Muscle of arm (tissue), 14 donors: ENCODE measurements at places on chromosomes 2 and 18. TPM values are rescaled to one million over a fixed set of nuclear protein-coding genes. Genes with fewer than 3 reads are reported as not detected.

GRCh38 chr2:162475661-162476060 lies 131.7 kb downstream of the GCA start:
- peak; percentile 4 for DNase-seq

- no peak for DNase-seq
These were observed 146.1 kb upstream of the SATB2 start for GRCh38 chr2:199603721-199604291.

Gene TYW5
- 9.3 TPM for polyA plus RNA-seq

DNA sequence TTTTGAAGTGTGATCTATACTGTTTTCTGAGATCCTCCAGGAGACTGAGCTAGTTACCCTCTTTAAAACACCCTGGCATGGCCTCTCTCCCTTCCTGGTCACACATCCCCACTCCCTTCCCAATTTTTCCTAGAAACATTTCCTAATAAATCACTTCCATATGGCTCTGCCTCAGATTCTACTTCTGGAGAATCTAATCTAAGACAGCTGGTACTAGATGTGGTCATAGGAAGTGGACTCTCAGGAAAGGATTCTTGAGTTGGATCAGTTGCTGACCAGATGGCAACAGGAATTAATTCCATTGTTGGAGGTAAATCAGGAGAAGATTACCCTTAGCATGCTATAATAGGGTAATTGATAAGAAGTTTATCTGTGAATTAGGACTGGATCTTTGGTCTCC lies 310.5 kb downstream of the SATB2 start:
- DNase-seq: no peak

GRCh38 chr2:20728114-20728758 lies 61.3 kb downstream of the GDF7 start:
- no peak for DNase-seq

Gene OR6B2
- polyA plus RNA-seq: not detected

- no peak for DNase-seq
These were observed 20.3 kb downstream of the MYO1B start for GRCh38 chr2:191265311-191266170.

Gene RESP18
- not detected for polyA plus RNA-seq

- DNase-seq: no peak
These were observed 64.5 kb upstream of the NPAS2 start for GRCh38 chr2:100755441-100755840.

DNA sequence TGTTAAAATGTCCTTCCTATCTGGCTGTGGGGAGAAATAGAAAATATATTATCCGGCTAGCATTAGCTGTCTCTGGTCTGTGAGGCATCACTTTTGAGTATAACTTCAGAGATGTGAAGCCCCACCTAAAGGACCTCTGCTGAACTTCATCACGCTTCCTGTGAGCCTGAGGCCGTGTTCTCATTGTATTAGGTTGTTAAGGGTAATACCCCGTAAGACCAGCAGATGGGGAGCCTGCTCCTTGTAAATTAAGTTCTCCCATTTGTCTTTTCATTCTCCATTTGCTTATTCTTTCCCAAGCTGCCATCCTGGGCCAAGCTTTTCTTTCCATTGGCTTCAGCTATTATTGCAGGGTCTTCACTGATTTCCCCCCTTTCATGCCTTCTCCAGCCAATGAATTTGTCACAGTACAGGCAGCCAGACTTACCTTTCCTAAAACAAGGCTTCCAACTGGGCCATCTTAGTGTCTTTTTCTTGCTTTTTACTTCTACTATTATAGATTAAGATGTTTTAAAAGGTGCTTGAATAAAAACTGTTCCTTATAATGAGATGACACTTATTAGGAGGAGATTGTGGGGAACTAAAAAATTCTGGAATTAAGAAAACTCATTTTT lies 12.4 kb downstream of the NIF3L1 start:
- DNase-seq: peak; percentile 68

DNA sequence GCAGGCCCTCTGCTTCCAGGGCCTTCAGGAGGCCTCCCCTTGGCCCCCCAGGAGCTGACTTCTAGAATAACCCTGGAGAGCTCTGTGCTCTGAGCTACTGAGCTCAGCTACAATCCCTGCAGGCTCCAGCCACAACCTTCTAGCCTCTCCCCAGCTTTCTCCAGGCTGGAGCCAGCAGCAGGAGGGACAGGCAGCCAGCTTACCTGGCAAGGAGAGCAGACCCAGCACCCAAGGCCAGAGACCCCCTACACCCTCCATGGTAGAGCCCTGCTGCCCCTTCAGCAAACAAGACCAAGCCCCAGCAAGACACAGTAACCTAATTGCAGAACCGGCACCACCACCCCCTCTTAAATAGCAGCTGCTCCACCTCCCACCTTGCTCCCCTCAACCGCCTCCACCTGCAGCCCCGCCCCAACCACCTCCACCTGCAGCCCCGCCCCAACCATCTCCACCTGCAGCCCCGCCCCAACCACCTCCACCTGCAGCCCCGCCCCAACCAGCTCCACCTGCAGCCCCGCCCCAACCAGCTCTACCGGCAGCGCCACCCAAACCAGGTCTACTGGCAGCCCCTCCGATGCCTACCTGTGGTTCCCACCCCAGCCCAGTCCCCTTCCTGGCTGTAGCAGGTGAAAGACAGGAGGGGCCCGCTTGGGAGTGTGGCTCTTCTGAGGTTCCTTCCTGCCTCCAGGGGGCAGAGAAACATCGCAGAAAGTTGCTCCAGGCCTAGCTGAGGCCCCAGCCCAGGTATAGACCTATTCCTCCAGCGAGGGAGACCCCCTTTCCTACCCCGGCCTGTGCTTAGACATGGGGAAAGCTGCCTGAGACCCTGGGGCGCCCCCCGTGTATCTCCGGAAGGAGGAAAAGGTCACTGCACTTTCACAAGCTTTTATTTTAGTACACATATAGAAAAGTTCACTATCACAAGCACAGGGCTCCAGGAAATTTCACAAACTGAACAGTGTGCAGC lies at the start of gene ASTL:
TSS of gene ASTL (minus strand) at position 324 of the 967 bp plus-strand sequence. CDS start at position 258, 66 bp downstream.
- DNase-seq: no peak

Gene INPP5D
- 8.0 TPM for polyA plus RNA-seq

Gene SOWAHC
- 12.1 TPM for polyA plus RNA-seq

DNA sequence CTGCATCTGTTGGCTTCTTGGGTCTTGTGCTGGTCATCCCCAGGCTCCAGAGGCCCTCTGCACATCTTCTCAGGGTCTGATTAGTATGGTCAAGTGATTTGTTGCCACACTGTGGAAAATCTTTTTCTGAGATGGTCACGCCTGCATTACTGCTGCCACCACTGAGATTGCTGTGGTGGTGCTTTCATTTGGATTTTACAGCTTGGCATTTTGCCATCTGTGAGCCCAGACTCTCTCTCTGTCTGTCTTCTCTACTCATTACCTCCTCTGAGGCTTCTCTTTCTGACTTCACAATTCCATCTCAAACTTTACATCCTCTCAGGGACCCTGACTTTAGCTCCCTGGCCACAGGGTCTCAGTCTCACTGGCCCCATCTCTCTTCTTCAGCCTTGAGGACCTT lies 154.6 kb downstream of the LRRTM1 start:
- no peak for DNase-seq

- no peak for DNase-seq
These were observed 30.4 kb downstream of the INPP4A start for GRCh38 chr2:98474979-98475632.

- no peak for DNase-seq
These were observed 2183.6 kb upstream of the CELF4 start for GRCh38 chr18:39749154-39749553.

DNA sequence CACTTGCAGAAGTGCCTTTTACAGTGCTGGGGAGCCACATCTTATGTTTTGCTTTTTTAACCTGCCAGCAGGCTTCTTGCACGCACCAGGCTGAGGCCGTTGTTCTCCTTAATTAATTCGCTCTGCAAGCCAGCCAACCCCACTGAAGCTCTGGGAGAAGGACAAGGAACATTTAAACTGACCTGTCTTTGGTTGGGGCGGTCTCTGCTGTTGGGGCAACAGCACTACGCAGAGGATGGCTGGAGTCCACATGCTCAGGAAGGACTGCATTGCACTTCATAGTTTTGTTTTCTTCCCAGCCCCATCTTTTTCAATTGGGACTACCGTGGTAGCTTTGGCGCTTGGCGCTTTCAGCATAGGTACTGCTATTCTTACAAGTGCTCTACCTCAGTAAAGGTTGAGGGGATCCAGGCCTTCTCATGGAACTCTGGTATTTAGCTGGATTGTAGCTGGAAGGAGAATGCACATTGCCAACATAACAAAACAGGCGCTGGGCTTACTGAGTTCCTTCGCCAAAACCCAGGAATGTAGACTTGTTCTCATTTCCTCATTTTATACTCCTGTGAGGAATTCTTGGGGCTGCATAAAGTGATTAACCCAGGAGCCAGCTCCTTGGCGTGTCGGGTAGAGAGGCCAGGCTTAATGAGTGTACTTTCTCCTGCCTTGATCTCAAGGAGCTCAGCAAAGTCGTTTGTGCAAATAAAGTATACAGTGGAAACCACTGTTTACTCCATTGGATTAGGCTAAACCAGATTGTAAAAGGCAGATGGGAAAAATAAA lies 146.2 kb downstream of the PRKCE start:
- no peak for DNase-seq

- DNase-seq: no peak
These were observed 6.5 kb upstream of the AFF3 start for GRCh38 chr2:100148883-100149282.

GRCh38 chr2:198702796-198703195 lies 754.9 kb downstream of the SATB2 start:
- DNase-seq: no peak

DNA sequence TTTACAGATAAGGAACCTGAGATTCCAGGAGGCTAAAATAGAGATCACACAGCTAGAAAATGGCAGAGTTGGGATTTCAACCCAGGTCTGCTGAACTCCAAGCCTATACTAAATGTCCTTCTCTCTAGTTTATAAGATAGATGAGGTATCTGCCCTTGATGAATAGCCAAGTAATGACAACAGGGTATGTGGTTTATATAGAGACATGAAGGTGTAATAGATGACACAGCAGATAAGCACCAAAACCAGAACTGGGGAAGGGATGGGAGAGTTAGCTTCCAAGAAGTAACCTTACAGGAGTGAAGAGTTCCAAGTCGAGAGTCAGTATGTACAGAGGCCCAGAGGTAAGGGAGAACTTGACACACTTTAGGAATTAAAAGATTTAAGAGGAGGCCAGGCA lies 104.7 kb upstream of the UBXN4 start:
- no peak for DNase-seq

DNA sequence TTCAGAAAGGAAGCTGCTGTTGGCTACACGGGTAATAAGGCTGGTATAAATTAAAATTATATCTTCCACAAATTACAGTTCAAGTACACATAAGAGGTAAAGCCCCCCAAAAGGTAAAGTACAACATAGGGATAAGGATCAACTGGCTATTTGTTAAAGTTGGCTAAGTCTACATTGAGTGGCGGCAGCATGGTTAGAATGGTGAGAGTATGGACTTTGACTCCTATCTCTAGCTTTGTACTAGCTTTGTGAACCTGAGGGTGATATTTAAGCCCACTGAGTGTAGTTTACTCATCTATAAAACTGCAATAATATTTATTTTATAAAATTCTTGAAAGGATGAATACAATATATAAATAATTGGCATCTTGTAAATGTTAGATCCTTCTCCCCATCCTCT lies 542.8 kb downstream of the DSC3 start:
- no peak for DNase-seq

- no peak for DNase-seq
These were observed 83.8 kb upstream of the SNTG2 start for GRCh38 chr2:866887-867286.

DNA sequence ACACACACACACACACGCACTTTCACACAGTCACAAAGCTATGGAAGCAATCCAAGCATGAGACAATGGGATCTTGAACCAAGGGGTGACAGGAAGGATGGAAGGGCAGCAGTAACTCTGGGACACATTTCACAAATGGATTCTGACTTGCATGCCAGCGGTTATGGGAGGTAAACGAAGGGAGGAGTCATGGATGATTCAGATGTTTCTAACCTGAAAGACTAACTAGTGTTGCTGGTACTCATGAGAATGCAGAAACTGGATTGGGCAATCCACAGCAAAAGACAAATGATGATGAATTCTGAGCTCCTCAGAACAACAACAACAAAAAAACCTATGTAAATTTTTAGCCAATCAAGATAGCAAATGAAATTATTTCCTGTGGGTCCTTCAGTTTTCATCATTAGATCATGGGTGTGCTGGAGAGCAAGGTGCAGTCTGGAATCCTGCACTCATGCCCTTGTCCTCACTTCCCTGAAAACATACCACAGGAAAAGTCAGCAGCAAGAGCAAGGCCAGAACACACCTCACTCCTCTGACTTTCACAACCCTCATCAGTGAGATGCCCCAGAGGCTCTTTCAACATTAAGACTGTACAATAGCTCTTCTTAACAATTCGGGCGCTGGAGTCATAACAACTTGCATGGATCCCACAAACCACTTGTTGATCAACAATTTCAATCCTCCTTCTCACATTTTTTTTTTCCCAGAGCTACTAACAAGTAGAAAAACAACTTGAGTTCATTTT lies 32.6 kb downstream of the ABCA12 start:
- no peak for DNase-seq

Gene DSC2
- polyA plus RNA-seq: not detected

GRCh38 chr18:11668441-11669169 lies 20.5 kb upstream of the GNAL start:
- DNase-seq: no peak

GRCh38 chr2:167404627-167405284 lies 516.5 kb downstream of the XIRP2 start:
- DNase-seq: no peak

GRCh38 chr18:57819671-57820460 lies 16.8 kb upstream of the ATP8B1 start:
- no peak for DNase-seq

DNA sequence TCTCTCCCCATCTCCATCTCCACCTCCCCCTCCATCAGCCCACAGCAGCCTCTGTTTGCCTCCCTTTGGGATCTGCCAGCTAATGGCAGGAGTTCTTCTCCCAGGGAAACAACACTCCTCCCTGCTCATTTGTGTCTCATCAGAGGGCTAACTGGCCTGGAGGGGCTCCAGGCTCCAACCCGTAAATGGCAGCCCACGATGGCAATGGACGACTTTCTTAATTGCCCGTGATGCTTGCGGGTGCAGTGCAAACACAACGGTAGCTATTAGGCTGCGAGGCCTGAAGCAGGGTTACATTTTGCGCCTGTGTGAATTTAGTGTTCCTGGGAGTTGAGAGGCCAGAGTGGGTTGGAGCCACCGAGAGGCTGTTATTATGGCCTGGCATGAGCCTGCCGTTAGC lies 285.1 kb downstream of the TNS1 start:
- no peak for DNase-seq

GRCh38 chr2:156537141-156537540 lies 101.0 kb downstream of the GPD2 start:
- DNase-seq: no peak

- no peak for DNase-seq
These were observed 18.7 kb upstream of the SLC1A4 start for GRCh38 chr2:64970495-64970894.

- no peak for DNase-seq
These were observed 119.9 kb upstream of the CAB39 start for GRCh38 chr2:230592775-230593174.

Gene CTAGE1
- not detected for polyA plus RNA-seq

- DNase-seq: no peak
These were observed 129.0 kb upstream of the ACVR2A start for GRCh38 chr2:147715807-147716206.
